ENCODE measurements at places on chromosomes 2 and 18.

DNA sequence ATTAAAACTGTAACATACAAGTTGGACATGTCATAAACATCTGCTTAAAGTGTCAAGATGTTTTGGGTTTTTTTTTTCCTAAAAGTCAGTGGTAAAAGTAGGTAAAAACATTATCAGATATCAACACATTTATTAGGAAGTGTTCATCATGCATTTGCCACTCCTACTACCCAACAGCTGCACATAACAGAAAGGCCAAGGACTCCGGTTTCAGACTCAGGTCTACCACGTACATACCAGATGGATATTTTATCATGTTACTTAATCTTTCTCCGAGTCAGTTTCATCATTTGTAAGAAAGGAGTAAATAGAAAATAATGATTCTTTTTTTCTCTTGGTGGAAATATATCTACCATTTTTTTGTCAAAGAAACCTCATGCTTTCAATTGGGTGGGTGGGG, 192.3 kb downstream of the UBE2E3 start:
- DNase-seq, result no peak

GRCh38 chr2:13414897-13415296, 698.2 kb downstream of the TRIB2 start:
- DNase-seq, result no peak

DNA sequence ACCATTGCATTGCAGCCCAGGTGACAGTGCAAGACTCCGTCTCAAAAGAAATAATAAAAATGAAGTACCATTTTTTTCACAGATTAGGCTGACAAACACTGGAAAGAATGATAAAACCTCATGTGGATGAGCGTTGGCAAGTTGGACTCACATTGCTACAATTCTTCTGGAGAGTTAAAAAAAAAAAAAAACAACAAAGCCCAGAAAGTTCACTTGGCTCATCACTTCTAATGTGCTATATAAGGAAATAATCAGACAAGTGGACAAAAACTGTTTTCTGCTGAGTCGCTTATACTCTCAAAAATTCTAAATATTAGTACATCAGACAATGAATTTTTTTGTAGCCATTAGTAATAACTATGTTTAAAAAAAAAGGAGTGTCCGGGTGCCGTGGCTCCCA, 38.4 kb downstream of the PKP4 start:
- DNase-seq, result no peak

GRCh38 chr2:44843641-44844310, 97.7 kb upstream of the SIX3 start:
- no peak for DNase-seq

GRCh38 chr2:42799881-42800280, 7.5 kb upstream of the HAAO start:
- peak; percentile 26 for DNase-seq

DNA sequence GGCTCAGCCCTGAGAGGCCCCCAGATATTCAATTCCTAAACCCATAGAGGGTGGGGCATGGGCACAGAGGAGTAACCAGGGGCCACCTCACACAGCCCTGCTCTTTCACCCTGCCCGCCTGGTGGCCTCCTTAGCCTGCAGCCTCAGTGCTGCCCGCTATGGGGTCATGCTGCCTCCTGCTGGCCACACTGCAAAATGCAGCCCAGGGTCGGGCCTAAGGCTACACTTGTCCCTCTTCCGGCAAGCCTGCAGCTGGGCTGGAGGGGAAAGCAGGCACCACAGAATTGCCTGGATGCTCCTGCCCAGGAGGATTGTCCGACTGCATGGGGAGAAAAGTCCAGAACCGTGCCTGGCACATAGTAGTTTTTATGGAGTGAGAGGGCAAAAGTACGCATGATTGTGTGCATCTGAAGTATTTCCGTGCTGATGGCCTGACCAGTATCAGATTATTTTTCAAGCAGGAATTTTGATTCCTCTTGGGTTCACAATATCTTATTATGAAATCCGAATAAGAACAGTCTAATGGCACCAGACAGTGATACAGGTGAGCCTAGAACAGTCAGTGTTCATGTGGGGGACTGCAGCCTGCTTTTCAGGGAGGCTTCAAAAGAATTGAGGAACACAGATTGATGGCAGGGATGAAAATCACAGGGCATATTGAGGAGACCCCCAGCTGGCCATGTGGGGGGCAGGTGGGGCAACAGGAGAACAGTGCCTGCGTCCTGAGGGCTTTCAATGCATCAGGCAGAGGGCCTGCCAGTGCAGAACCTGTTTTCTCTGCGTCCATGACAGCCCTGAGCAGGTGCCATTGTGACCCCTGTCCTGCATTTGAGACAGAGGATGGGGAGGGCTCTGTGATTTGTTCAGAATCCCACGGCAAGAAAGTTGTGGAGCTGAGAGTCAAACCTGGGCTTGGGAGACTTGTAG, 51.2 kb upstream of the ALPP start:
- DNase-seq, result peak; percentile 55

DNA sequence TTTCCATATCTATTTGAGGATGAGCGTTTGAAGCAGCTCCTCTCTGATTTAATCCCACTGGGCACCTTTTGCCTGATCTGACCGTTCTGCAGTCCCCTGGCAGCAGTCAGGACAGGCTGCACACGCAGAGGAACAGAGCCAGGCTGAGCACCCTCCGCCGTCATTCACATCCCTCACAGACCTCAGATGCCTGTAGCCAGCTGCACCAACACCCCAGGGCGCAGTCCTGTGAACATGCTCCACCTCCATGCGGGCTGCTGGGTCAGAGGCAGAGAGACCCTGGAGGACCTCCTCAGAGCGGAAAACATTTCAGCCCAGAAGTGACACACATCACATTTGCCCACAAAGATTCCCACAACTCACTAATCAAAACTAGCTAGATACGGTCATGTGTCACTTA, 146.1 kb downstream of the SEPTIN10 start:
- no peak for DNase-seq

GRCh38 chr18:22914633-22915032, 18.5 kb upstream of the RBBP8 start:
- DNase-seq, result no peak

GRCh38 chr2:101124643-101125366, 26.4 kb downstream of the TBC1D8 start:
- peak; percentile 66 for DNase-seq

- peak; percentile 53 for DNase-seq
Observed at GRCh38 chr2:237324405-237324831, 89.5 kb downstream of the COL6A3 start.

DNA sequence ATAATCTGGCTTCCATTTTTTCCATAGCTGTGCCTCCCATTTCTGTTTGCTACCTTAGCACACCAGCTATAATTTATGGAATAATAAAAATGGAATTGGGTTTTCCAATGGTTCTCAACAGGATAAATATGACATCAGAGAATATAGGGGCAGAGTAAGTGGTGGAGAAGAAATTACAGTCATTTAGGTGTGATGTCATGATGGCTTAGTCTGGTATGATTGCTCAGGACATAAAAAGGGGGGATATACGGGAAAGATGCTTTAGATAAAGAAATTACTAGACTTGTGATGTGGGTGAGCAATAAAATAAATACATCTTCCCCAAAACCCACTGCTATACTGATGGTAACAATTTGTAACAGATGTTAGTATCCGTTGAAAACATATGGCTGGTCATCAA, 21.6 kb upstream of the KIF5C start:
- no peak for DNase-seq

GRCh38 chr2:64056021-64056420, 36.8 kb upstream of the VPS54 start:
- no peak for DNase-seq

DNA sequence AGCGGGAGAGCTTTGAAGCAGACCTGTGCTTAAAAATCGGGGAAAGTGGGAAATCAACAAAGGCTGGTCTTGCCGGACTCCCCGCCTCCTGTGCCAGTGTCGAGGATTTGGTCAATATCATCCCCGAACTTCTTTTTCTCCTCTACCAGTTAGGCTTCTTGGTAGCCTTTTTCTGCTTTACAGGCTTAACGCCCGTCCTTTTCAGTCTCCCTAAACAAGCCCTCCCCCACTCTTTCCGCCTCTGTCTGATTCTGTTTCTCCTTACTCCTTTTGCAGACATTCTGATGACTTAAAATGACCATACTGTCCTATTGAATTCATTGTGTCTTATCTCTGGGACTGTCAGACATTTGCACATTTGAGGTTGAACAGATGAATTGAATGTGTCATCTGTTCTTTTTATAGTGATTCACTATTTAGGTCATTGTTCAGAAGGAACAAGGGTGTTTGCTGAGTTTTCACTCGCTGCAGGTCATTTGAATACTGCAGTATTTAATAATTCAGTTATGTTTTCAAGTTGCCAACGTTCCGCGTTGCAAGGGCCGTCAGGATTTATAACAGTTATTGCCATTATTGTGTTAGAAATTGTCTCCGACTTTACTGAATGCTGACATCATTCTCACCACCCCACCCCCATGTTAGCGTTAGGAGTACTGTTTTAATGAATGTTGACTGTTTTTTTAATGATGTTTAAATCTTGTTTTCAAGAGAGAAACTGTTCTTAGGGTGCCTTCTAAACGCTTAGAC, 1.1 kb downstream of the ITGAV start:
- peak; percentile 79 for DNase-seq

DNA sequence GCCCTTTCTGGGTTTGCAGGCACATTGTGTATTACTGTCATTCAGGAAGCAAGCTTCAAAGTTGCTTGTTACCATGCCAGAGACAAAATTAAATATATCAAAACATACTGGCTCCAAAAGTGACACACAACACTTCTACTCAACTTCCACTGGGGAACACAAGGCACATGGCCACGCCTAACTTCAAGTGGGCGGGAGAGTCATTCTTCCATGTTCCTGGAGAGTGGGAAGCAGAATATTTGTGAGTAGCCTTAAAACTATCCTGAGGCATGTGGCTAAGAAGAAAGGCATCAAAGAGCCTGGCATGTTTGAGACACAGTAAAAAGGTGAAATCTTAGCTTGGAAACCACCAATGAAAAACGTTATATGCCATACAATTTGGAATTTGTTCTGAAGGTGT, 90.5 kb upstream of the TACR1 start:
- DNase-seq, result peak; percentile 86

- DNase-seq, result no peak
Observed at GRCh38 chr2:19600506-19600905, 242.1 kb upstream of the OSR1 start.

GRCh38 chr2:105116348-105116747, 78.5 kb downstream of the MRPS9 start:
- no peak for DNase-seq

DNA sequence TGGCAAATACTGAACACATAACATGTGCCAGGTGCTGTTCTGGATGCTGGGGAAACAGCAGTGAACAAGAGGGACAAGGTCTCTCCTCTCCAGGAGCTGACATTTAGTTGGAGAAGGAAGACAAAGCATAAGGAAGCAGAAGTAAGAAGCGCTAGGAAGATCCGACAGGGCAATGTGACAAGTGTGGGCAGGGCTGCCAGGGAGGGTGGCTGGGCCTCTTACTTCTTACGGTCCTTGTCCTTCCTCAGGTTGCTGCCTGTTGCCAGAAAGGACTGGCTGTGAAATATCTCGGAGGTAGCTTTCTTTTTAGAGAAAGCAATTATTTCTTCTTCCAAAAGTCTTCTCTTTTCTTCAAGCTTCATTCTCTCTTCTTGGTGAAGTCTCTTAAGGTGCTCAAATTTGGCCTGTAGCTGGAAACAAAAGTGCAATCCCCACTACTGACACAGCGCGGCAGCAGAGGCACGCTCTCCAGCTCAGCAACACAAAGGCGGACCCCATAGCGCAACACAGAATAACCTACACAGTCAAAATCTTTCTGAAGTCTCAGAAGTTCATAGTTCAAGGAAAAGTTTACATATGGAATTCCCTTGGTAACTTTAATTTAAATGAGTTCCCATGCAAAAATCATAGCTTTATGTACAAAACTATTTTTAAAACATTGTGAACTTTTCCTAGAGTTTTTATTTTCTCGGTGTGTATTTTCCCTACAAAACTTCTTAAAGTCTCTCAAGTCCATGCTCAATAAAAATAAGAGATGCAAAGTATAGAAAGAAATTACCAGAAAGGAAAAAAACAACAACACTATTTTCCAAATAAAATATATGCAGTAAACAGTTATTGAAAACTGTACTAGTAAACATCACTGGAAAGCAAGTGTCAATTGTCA, 67.7 kb downstream of the SEPTIN10 start:
- peak; percentile 68 for DNase-seq

GRCh38 chr2:166138144-166138543, 10.3 kb upstream of the SCN1A start:
- DNase-seq, result no peak

- no peak for DNase-seq
Observed at GRCh38 chr2:165003443-165004130, 48.3 kb upstream of the SLC38A11 start.

DNA sequence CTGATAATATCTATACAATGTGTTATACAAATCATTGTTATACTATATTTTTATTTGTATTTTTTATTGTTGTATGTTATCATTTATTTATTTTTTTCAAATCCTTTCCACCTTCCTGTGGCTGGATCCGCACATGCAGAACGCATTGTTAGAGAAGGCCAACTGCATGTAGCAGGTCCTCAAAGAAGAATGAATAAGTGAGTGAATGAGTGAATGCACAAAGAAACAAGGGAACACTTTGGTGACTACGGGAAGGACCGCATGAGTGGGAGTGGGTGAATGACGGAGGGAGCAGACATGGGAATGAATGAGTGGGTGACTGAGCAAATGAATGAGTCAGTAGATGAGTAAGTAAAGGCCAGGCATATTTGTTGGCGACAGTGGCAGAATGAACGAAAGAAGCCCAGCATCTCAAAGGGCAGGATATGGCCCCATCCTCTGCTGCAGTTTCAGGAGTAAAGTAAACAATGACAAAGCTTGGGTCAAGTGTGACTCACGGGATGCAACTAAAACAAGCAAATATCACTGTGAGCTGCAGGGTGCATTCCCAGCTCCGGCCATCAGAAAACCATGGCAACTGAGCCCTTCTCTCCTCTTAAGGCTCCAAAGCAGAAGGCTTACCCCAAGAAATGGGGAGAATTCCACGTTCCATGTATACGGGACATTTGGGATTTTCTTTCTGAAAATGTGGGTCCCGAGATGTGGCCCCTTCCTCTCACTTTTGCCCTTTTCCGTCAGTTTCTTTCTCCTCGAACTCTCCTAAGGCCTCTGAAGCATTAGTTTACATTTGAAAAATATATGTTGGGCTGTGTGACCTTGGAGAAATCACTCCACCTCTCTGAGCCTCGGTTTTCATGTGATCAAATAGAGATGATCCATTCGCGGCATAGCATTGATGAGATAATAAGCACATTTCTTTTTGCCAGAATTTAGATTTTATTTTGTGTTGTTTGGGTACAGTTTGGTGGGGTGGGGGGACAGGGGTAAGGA, 24.5 kb downstream of the KCNF1 start:
- DNase-seq, result peak; percentile 98

Data from fibroblast of lung (primary cell).